ENCODE measurements at places on chromosomes 2 and 18.

DNA sequence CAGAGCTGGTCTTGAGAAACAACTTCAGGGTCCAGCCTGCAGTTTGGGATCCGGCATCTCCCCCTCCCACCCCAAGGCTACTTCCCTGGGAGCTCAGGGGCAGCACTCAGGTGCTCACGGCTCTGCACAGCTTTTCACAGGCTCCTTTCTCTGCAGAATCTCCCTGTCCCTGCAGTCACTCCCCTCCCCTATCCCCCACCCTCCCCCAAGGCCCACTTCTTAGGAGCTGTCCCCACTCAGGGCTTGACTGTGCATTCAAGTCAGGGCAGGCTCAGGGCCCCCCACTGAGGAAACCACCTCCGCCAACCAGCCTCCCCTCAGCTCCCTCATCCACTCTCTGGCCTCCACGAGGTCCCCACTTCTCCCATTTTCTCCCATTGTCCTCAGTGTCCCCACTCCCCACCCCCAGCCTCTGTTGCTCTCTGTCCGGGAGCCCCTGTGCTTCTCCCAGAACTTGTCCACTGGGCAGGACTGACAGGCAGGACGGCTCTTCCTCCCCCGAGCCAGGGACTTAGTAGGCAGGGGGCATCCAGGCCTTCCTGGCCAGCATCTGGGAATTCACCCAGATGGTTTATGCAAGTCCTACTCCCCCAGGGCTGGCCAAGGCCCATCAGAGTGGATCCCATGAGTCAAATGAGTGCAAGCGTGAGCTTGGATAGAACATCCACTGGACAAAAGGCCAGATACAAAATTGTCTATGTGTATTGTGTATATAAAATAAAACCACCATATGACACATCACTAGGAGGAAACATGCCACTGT, 7.6 kb downstream of the NMUR1 start:
- peak; percentile 58 for DNase-seq

DNA sequence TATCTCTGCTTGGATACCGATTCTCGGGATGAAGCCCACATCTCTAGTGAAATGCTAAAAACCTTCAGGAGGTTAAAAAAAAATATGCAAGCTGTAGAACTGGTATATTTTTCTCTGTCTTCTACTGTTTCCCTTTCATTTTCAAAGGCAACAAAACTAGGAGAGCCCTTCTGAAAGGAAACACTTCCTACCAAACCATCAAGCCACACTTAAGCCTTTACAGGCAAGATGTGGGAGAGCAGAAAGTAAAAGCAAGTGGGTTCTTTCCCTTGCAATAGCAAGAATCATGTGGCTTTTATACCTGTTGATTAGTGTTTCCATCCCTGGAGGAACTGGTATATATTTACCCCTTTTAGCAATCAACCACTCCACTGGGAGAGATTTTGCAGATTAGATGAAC, 147.9 kb upstream of the ACAA2 start:
- no peak for DNase-seq

GRCh38 chr2:188291617-188292347, at the start of gene GULP1:
TSS of gene GULP1 (plus strand) at chr2:188291874. CDS start at chr2:188477703, 185,829 bp downstream.
- DNase-seq = peak; percentile 64

- DNase-seq = peak; percentile 1
Observed at GRCh38 chr2:55518841-55519165, 715 bp upstream of the CFAP36 start.

DNA sequence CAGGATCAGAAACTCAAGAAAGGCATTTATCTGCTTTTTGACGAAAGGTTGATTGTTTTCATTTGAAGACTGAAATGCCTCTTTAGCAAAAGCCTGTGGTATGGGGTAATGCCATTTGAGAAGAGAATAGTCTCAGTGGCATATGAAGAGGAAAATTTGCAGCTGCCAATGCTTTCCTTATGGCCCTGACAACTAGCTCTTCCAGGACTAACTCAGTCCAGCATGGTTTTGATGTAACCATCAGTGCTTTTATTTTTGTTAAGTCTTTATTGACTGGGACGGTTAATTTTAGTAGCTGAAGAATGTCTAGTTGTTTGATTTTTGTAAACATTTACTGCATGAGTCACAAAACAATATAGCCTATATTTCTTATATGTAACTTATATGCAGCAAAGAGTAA, 158.4 kb downstream of the LNPK start:
- no peak for DNase-seq

- DNase-seq = no peak
Observed at GRCh38 chr2:44759823-44760222, 181.7 kb upstream of the SIX3 start.

GRCh38 chr18:57813245-57813644, 10.1 kb upstream of the ATP8B1 start:
- peak; percentile 98 for DNase-seq

- DNase-seq = no peak
Observed at GRCh38 chr2:167697948-167698347, 549.4 kb downstream of the STK39 start.

- no peak for DNase-seq
Observed at GRCh38 chr18:72336786-72337185, 207.4 kb downstream of the CBLN2 start.

DNA sequence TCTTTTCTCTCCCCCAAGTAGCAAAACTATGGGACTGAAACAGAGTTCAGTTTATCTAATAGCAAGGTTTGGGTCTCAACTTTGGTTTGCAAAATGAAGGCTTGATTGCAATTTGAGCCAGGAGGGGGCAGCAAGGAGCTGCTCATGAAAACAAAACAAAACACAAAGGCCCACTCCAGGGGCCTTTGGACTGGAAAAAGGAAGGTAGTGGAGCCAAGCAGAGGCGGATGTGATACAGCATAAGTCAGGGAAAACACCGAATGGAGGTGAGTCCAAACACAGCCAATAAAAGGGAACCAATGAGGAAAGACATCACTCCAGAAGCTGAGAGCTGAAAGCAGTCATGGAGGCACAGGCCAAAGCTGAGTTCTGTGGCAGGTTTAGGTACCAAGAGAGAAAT, 799.7 kb upstream of the ACVR2A start:
- peak; percentile 50 for DNase-seq

GRCh38 chr2:10911291-10912075, at the start of gene KCNF1:
TSS of gene KCNF1 (plus strand) at chr2:10911934. CDS start at chr2:10912427, 493 bp downstream.
- peak; percentile 47 for DNase-seq

DNA sequence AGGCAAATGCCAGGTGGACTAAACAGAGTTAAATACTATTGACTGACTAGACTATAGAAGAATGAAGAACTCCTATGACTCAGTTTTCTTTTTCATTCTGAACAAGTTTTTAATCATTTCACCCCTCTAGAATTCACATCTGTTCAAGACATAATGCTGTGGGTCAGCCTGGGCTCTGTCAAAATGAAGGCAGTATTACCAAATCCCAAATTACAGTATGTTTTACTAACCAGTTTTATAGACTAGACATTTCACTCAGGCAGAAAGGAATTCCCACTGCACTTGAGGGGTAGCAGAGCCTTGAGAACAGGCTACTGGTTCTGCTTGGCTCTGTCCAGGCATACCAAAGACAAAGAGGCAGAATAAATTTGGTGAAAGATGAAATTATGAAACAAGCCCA, 511.7 kb downstream of the EPHA4 start:
- peak; percentile 14 for DNase-seq

- no peak for DNase-seq
Observed at GRCh38 chr18:33467531-33467930, 27.0 kb upstream of the CCDC178 start.

GRCh38 chr2:33126958-33127357, 180.2 kb downstream of the LTBP1 start:
- DNase-seq = peak; percentile 68

- DNase-seq = peak; percentile 65
Observed at GRCh38 chr2:197707316-197708213, 2.4 kb downstream of the MARS2 start.

DNA sequence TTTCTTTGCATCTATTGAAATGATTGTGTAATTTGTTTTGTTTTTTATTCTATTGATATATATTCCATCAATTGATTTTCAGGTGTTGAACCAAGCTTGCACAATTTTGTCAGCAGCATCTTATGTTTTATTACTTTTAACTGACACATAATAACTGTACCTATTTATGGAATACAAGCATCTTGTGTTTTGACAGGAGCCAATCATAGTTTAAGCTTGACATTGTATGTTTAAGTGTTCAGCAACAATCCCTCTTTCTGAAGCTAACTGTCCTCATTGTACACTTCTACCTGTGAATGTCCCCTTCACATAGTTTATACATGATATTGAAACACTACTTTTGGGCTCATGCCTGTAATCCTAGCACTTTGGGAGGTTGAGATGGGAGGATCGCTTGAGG, 1017.6 kb upstream of the GYPC start:
- no peak for DNase-seq

GRCh38 chr2:96977631-96978195, 8.7 kb downstream of the FAM178B start:
- peak; percentile 38 for DNase-seq

GRCh38 chr2:236208019-236208926, 40.1 kb upstream of the GBX2 start:
- DNase-seq = no peak

GRCh38 chr2:47783486-47784351, 774 bp downstream of the MSH6 start:
- peak; percentile 38 for DNase-seq

GRCh38 chr2:122864728-122865127, 1109.3 kb downstream of the TSN start:
- DNase-seq = no peak

- peak; percentile 66 for DNase-seq
Observed at GRCh38 chr2:69340101-69340775, 46.8 kb downstream of the GFPT1 start.

- no peak for DNase-seq
Observed at GRCh38 chr18:76458522-76459311, 36.3 kb downstream of the ZNF516 start.

GRCh38 chr2:131039535-131039907, 53.7 kb downstream of the FAM168B start:
- DNase-seq = no peak

DNA sequence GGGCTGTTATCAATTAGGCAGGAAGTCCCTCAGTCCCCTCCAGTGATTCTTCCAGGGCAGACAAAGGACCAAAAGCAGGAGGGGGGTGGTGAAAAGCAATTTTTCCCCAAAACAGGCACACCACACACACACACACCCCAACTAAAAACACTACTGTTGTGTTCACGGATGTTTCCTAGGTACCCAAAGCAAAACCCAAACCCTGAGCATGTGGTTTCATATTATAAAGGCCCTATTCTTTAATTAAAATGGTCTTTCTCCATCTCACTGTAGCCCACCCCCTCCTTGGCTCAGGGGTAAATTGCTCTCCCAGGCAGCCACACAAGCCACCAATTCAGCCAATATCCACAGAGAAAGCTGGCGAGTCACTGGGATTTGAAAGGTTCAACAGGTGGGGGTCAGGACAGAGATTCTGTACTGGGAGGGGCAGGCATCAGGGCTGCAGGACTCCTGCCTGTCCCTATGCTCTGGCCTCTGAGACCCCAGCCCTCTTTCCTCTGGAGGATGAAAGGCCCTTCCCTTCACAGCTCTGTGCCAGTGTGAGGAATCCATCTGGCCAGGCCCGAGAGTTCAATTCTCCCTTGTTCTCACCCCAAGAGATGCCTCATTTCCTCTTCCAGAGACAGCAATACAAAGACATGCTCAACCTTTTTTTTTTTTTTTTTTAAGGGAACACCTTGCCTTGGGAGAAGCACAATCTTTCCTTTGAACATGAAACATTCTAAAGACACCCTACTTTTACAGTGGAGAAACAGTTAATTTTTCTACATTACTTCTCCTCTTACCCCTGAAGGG, 43.6 kb downstream of the SPRED2 start:
- no peak for DNase-seq

- DNase-seq = peak; percentile 83
Observed at GRCh38 chr2:74502720-74503505, 3.5 kb upstream of the LBX2 start.

DNA sequence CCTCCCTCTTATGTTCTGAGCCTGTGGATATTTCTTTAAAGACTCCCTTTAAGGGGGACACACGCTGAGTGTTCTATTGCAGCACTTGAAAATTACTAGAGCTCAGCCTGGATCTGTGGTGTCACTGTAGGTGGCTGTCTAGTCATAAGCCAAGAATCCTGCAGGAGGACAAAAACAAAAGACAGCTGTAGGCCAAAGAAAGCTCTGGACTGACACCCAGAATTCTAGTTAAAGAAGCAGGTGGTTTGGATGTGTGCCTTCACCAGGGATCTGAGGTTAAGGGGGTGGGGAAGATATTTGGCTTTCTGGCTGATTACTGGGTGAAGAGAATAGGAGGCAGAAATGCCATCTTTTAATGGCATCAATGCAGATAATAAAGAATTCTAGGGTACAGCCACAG, 842.5 kb upstream of the NXPH2 start:
- DNase-seq = no peak

DNA sequence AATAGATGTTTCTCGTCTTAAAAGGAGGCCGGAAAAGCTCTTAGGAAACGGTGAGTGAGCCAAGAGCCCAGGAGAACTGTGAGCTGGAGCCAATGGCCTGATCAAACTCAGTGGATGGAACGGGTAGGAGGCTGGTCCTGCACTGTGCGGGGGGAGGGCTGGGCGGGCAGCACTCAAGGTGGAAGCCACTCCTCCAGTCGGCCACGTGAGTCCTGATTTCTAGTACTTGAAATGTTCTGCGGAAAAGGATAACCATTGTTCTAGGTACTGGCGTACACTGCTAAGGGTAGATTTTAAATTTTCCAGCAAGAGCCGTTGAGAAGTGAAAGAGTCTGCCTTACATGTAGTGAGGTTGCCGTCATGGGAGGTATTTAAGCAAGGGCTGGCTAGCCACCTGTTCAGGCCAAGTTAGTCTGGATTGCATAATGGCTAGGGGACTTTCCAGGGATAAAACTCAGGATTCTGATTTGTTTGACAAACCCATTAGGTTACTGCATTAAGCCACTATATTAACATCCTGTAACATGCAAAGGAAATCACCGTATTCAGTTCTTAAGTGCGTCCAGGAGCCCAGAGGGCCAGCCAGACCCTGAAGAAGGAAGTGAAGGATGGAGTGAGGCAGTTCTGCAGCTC, 51.3 kb upstream of the ODC1 start:
- DNase-seq = no peak

GRCh38 chr2:124559236-124559635, 534.1 kb downstream of the CNTNAP5 start:
- no peak for DNase-seq

- DNase-seq = peak; percentile 27
Observed at GRCh38 chr2:149561309-149561926, 26.2 kb downstream of the MMADHC start.

DNA sequence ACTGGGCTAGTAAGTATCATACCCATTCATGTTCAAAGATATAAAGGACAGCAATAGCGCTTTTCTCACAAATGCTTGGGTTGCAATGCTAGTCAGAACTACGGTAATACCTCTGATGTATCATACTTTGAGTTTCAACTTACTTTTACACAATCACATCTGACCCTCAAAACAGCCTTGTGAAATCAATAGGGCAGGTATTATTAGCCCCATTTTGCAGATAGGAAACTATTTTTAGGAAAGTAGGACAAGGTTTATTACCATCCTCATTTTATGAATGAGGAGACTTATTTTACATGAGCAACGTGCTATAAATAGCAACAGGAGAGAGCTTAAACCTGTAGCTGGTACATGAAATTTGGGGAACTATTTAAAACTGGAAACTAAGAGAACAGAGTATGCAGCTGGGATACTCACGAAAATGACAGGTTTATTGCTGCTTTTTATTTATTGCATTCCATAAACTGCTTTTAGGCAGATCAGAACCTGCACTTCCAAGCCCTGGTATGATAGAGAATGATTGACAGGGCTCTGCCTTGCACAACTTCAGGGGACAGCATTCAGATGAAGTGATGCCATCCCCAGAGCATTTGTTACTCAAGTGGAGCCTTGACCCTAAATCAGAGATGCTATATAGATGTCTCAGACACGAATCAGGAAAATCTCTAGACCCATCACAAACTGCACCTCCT, 42.4 kb upstream of the PPM1B start:
- peak; percentile 6 for DNase-seq

GRCh38 chr2:100791294-100791935, 28.5 kb upstream of the NPAS2 start:
- no peak for DNase-seq
